Cerebellum (tissue), 4 donors: ENCODE measurements at places on chromosomes 1 and 21.

GRCh38 chr1:202023001-202023433 lies 12.6 kb downstream of the ELF3 start:
- DNase-seq, result no peak

GRCh38 chr21:40143822-40144525 lies 276.7 kb downstream of the PCP4 start:
- peak; percentile 54 for DNase-seq

- no peak for DNase-seq
These were observed 15.5 kb downstream of the CD101 start for GRCh38 chr1:117017062-117017461.

- no peak for DNase-seq
These were observed 46.8 kb downstream of the PTPRU start for GRCh38 chr1:29282924-29283803.

GRCh38 chr1:29631361-29631760 lies 395.0 kb downstream of the PTPRU start:
- DNase-seq, result no peak

DNA sequence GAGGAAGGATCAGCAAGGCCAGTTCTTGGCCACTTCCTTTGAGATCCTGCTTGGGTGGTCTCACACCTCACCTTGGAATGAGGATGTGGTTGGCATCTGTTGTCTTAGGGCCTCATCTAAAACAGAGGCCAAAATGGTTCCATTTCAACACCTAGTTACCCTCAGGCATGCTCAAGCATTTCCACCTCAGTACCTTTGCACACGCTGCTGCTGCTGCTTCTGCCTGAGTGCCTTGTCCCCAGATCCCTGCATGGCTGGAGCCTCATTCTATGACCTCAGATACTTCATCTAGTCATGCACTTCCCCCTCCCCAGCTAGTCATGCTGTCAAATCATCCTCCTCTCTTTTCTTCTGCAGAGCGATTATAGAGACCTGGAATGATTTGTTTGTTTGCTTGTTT lies 86.8 kb downstream of the ACTL8 start:
- DNase-seq, result no peak

GRCh38 chr1:204254031-204254661 lies 40.4 kb upstream of the GOLT1A start:
- DNase-seq, result no peak

GRCh38 chr1:81802707-81803430 lies 2.1 kb downstream of the ADGRL2 start:
- no peak for DNase-seq

DNA sequence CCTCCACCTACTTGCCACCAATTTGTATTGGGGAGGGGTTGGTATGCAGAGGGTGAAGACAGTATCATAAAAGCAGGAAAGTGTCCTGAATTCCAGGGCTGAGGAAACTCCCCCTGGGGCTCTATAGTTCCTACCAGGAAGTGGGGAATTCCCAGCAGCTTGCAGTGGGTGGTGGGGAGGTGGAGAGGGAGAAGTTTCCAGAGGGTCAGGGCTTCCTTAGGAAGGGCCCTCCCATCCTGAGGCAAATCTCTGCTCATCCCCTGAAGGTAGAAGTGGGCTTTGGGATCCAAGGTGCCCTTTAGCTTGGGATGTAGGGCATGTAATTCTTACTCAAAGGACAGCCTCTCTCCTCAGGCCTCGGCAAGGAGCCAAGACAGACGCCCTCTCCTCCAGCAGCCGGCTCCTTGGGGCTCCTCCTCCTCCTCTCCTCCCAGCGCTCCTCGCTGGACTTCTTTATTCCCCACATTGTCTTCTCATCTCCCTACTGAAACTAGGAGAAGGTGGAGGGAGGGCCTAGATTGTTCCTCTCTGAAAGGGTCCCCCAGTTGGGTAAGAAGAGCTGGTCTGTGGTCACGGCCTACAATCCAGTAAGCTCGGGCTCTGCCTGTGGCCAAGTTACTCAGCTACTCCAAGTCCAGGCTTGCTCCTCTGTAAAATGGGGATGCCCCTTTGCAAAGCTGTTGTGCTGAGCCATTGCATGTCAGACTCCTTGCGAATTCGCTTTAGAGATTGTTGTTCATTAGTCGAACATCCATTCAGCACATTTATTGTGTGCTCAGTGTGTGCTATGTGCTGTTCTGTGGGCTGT lies 17.9 kb upstream of the CSF1 start:
- DNase-seq, result no peak

- DNase-seq, result peak; percentile 35
These were observed 556.8 kb downstream of the PTPRU start for GRCh38 chr1:29793101-29793546.

DNA sequence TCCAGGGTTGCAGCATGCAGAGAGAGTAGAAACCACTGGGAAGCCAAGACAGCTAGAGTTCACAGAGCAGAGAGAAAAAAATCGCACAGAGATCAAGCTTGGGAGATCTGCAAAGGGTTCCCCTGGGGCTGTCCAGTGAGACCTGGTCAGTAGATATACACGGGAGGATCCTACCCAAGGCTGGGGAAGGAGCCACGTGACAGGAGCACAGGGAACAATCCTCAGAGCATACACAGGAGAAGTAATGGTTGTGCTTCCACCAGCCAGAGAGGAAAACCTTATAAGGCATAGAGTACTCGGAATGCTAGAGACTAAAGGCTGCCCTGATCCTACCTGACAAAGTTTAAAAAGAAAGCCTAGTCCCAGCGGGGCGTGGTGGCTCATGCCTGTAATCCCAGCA lies 53.9 kb downstream of the GABPA start:
- no peak for DNase-seq

DNA sequence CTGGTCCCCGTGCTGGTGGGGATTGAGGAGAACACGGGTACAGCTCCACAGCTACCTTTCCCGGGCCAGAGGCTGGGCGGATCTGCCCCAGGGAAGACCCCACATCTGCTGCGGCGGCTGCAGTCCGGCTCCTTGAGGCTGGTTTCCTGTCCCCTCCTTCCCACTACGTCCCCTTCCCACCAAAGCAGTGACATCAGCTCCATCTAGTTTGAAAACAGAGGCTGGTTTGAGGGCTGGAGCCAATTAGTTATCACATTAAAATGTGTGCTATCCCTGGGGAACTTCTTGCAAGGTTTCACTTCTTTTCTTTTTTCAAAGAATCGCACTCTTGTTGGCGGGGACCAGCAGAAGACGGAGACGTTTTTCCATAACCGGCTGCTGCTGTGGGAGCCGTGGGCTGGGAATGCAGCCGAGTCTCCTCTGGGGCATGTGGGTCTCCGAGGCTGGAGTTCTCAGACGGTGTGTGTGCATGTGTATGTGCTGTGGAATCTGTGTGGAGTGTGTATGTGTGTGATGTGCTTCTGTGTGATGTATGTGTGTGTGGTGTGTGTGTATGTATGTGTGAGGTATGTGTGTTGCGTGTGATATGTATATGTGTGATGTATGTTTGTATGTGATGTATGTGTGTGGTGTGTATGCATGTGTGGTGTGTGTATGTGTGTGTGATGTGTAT lies 8.9 kb upstream of the PCBP3 start:
- DNase-seq, result no peak

DNA sequence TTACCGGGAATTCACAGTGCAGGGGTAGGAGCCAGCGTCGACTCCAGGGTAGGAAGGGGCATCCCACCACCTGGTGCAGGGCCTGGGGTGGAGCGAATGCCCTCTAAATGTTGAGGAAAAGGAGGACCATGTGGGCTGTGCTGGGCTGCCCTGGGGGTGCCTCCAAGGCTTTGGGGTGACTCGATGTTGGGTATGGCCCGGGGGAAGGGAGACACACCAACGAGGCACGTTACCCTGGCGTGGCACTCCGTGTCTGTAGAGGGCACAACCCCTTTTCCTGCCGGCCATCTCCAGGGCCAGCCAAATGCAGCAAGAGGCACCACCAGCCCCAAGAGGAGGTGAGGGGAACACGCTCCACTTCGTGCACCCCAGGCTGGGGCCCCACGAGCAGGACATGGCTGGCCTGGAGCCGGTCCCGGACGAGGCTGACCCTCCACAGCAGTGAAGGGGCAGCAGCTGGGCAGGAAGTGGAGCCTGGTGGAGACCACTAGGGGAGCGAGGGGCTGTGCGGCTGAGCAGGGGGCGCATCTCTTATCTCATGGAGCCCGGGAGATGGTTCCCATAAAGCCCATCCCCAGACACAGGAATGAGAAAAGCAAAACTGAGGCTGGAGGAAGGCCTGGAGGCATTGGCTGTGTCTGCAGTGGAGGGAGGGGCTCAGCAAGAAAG lies 11.2 kb downstream of the ACTRT2 start:
- DNase-seq, result no peak

GRCh38 chr1:112504661-112505399 lies 3.9 kb upstream of the WNT2B start:
- no peak for DNase-seq

- no peak for DNase-seq
These were observed 429.2 kb upstream of the ZP4 start for GRCh38 chr1:238319957-238320356.

GRCh38 chr1:88528792-88529191 lies 155.3 kb upstream of the PKN2 start:
- no peak for DNase-seq

DNA sequence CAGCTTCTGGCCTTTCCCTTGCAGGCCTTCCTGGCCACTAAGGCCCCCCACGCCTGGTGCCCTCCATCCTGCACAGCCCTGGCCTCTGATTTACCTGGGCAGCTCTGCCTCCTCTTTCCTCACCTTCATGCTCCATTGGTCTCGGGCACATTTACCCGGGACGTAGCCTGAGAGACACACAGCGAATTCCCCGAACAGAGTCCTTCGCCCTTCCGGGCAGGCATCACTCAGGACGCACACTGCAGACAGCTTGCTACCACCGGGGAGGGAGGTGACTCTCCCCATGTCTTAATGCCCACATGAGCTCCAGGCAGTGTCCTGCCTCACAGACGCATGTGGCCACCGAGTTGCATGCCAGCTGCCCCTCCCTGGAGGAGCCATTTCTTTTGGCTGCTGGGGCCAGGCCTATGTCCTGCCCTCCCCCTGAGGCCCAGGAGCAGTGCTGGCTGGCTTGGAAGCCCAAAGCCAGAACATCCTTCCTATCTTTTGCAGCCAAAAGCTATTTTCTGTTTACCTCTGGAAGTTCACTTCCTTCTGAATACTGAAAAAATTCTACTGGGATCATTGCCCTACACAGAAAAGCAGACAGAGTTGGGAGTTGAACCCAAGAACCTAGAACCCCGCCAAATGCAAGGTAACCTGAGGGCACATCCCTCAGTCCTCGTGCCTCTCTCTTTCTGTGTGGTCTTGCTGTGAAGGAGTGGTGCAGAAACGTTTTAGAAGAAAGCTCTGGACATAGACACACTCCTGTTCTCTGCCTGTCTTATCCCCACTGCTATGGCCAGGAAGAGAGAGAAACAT lies 209.5 kb downstream of the TOMM20 start:
- DNase-seq, result peak; percentile 36

GRCh38 chr1:83508485-83509151 lies 490.3 kb downstream of the TTLL7 start:
- DNase-seq, result no peak

DNA sequence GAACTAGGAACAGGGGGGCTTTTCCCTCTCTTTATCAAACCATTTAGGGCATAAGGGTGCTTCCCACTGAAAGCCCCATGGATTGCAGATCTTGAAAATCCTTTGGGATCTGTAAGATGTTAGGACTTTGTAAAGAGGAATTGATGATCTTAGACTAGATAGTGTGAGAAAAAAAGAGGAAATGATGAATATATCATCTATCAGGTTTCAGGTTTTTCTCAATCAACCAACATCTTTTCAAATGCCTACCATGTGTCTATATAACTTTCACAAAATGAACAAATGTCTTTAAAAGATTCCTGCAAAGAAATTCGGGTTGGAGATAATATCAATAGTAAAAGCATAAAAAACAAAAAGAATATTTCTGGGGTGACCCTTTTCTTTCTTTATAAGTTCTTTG lies 50.1 kb downstream of the KCNC4 start:
- no peak for DNase-seq

DNA sequence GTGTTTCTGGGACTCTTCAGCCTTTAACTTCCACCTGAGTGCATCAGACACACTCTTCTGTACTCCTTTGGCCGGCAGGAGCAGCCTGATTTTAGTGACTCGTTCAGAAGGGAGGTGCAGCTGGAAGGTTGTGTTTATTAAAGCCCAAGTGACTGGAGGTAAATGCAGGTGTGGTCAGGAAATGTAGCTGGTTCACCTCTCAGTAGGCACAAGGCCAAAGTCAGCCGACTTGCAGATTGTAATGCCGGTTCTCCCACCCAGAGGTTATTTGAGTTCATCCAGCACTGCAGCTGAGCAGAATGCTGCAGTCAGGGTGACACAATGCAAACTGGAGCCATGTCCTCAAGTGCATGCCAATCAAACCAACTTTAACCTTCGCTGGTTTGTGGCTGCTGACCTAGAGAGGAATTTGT lies 91.5 kb downstream of the SPATA46 start:
- DNase-seq, result no peak

DNA sequence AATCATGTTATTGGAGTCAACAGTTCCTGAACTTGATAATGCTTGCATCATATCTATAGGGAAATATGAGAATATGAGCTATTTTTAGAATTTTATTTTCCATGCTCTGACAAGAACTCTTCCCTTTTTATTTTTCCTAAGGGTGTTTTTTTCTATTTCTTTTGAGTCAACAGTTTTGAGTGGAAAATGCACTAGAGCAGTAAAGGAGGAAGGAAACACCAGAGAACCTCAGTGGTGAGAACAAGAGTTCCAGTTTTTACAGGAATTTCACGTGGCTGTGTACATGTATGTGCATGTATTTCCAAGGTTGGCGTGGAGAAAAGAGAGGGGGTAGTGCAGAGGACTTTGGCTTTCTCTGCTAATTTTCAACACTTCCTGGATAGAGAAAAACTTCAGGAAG lies 63.6 kb upstream of the TNFSF18 start:
- DNase-seq, result no peak

GRCh38 chr1:174702011-174702410 lies 254.2 kb downstream of the GPR52 start:
- DNase-seq, result no peak

DNA sequence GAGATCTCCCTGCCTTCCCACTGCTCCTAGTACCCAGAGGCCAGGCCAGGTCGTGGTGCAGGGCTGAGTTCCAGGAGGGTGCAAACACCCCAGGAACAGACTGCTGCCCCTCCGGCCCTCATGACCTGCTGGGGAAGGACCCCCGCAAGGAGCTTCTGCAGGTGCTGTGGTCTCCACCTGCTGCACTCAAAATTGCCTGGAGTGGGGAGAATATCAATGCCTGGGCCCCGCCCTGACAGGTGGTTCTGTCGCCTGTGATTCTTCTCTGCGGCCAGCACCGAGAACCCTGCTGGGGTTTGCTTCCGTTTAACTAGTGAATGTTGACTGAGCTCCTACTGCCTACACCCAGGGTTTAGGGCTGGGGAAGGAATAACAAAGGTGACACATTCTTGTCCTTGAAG lies 2.1 kb upstream of the TFF3 start:
- DNase-seq, result no peak
